Large intestine (tissue), 12 donors: ENCODE measurements at places on chromosomes 4 and X. TPM values are rescaled to one million over a fixed set of nuclear protein-coding genes. Genes with fewer than 3 reads are reported as not detected.

DNA sequence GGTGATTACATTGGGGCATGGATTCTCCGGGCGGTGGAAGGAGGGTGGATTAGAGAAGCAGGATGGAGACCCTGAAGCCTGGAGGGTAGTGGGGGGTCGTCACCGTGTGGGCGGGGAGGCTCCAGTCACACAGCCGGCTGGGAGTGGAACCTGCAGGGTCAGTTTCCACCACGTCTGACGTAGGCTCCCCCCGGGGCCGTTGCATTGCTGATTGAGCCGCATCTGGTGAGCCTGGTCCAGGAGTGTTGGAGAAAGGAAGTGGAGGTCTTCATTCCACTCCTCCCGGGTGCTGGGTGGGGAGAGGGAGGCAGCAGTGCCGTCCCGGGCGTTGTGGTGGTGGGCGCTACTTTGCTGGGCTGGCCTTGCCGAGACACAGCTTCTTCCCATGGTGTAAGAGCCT lies 28.1 kb downstream of the TBC1D14 start:
- no peak for DNase-seq

DNA sequence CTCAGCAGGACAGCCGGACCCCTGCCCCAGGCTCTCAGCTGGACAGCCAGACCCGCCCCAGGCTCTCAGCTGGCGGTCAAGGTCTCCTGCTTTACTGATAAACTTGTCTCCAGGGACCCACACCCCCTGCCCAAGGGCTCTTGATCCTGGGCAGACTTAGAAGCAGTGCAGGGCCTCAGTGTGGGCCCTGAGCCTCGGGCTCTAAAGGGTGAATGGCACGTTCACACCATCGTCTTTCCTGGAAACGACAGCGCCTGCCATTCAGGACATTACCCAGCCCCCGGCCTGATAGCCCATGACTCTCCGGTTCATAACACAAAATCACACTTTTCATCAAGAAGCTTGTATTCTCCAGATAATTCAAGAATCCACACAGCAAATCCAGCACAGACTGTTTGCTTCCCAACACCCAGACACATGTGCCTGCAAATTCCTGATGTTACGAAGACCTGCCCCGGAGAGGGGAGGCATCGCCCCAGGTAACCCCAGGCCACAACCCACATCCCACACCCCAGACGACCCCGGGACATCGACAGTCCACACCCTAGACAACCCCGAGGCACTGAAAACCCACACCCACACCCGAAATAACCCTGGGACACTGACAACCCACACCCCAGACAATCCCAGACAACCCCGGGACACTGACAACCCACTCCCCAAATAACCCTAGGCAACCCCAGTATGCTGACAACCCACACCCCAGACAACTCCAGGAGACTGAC lies 136.8 kb downstream of the FAM53A start:
- no peak for DNase-seq

GRCh38 chr4:74038425-74039314 lies at the start of gene CXCL3:
Gene CXCL3, minus strand, starts transcription at chr4:74038689. Its CDS starts 78 bp downstream, at chr4:74038611.
- peak; percentile 64 for DNase-seq

The EMCN gene
- 8.7 TPM for polyA plus RNA-seq
